ENCODE measurements at places on chromosomes 4 and X.
A peak's percentile ranks its signal among the peaks of the same experiment; 100 is the strongest.

DNA sequence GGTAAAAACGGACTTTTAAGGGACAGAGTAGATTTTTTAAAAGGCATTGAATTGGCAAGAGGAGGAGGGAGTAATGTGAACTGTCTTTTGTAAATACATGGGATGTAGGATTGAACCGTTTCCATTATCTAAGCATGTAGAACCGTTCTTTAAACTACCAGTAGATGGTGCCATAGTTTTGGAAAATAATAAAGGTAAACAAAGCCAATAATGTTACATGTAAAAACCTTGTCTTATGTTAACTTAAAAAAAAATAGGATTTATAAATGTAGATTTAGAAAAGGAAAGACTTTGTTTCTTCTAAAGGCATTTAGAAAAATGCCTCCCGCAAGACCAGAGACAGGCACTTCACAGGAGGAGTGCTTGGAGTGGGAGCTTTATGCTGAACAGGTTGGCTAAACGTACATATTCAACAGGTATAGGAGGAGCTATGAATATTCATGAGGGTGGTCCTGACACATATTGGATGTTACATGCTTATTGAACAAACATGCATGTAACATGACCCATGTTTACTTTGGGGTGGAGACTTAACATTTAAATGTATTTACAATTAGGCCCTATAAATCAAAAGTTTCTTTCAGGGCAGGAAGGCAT is 45.5 kb upstream of the FAM241A start:
- DNase-seq, result peak; percentile 52

GRCh38 chr4:108559911-108560310 is 60.5 kb upstream of the RPL34 start:
- DNase-seq, result no peak

GRCh38 chrX:6021316-6022091 is 207.2 kb downstream of the NLGN4X start:
- DNase-seq, result peak; percentile 29

DNA sequence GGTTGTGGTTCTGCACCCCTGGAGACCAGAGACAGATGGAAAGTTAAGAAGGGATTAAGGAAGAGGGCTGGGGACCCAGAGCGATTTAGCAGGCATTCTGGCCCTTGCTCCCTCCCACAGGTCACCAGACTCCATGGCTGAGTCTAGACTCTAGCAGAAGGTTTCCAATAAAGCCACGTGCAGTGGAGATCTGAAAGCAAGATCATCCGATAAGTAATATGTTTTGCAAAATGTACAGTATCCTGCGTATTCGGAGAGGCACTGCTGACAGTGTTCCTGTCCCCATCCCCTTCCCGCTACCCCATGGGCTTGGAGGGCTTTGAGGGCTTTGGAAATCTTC is 531 bp upstream of the GPRIN3 start:
- DNase-seq, result no peak
